Activated T-helper 2 cell treated with anti-CD3 and anti-CD28 coated beads, Interferon-gamma antibody, Interleukin-2, Interleukin-4, amounts not matched to agents 10 μg/mL and 5 μg/mL and 100 μg/mL, durations not matched to agents 14 hours and 24 hours and 36 hours (primary cell): ENCODE measurements at places on chromosomes 11 and 22.

DNA sequence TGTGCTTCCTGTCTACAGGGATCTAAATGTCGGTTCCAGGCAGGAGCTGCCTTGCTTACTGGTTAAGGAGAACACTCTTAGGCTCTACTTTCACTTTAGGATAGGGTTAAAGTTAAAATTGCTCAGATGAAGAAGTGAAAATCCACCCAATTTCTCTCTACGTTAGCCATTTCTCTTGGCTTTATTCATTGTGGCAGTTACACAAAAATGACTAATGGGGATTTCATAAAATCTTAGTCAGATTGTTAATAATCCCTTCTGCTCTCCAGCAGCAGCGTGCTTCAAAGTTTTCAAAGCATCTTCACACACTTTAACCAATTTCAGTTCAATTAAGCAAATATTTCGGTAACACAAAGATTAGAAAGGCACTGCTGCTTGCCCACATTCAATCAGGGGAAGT lies 58.4 kb upstream of the RCN1 start:
- no peak for DNase-seq

DNA sequence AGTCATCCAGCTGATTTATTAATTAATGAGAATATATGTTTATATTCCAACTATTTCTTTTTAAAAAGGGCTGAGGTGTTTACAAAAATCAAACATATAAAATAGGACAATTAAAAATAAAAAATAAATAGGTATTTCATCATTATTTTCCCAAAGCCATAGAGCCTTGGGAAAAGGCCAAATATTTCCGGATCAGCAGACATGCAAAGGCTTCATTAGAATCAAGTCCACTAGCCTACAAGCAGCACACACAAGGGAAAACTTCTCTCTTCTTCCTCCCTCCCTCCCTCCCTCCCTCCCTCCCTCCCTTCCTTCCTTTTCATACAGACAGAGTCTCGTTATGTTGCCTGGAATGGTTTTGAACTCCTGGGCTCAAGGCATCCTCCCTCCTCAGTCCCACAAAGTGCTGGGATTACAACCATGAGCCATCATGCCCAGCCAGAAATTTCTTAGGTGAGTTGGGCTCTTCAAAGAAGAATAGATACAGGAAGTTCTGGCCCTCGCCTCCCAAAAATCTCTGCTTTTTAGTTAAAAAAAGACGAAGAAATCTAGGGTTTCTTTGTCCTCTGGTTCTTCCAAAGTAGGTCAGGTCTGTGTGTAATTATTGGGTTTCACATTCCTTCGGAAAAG lies 121.2 kb downstream of the SIK3 start:
- DNase-seq: no peak

GRCh38 chr22:43859176-43859575 lies 3.1 kb downstream of the SULT4A1 start:
- no peak for DNase-seq

GRCh38 chr11:75667255-75667830 lies 1.5 kb downstream of the MAP6 start:
- no peak for DNase-seq

- DNase-seq: no peak
Measured at GRCh38 chr22:41367039-41367679, 14.6 kb upstream of the TEF start.

DNA sequence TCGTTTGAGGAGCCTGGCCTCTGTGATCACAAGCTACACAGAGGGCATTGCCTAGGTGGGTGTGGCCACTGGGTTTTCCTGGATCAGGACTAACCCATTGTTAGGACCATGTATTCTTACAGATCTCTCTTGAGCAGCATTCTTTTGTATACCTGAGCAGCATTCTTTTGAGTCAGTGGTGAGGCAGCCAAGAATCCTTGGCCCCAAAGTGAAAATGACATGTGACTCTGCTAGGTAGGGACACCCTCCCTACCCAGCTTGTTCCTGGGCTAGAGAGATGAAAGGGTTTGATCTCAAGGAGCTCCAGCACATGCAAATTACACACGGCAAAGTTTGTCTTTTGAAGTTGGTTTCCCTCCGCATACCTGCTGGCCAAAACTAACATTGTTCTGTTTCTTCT lies 55.0 kb upstream of the HORMAD2 start:
- no peak for DNase-seq

GRCh38 chr11:102580185-102580951 lies 44.8 kb downstream of the MMP20 start:
- DNase-seq: no peak

- no peak for DNase-seq
Measured at GRCh38 chr11:34890812-34891211, 25.4 kb downstream of the APIP start.

- DNase-seq: no peak
Measured at GRCh38 chr11:113363406-113363805, 24.2 kb upstream of the ANKK1 start.

- DNase-seq: no peak
Measured at GRCh38 chr11:32259641-32260081, 168.8 kb downstream of the RCN1 start.
